ENCODE measurements at places on chromosomes 2 and 18.

DNA sequence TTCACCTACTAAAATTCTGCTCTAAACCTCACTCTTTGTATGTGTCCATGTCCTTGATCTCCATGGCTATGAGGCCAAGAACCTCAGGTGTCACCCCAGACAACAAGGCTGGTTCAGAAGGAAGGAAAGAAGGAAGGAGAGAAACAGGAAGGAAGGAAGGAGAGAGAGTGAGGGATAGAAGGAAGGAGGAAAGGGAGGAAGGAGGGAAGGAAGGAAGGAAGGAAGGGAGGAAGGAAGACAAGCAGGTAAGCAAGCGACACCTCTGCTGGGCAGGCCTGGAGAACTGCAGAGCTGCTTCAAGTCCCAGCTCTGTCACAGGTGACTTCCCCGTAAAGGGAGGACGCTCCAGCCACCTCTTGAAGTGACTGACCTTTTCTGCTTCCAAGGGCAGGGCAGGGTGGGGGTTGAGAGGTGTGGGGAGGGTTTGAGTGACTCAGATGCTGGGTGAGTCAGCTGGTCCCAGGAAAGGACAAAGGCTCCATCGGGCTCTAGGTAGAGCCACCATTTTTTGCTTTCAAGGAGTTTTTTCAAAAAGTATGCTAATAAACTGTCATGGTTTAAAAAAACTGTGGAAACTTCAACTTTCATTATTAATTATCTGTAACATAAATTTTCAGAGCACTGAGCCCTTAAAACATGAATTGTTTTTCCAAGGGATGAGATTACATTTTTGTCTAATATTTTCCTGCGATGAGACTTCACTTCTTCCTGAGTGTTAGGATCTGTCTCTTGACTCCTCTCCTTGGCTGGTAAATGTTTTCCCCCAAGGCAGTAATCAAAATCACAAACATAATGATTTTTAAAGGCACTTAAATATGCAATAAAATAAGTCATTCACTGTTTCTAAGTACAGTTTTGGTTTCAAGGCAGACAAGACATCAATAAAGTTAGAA lies 90.1 kb upstream of the L3MBTL4 start:
- no peak for DNase-seq

- no peak for DNase-seq
These were observed 193.4 kb downstream of the PARD3B start for GRCh38 chr2:204738721-204739120.

DNA sequence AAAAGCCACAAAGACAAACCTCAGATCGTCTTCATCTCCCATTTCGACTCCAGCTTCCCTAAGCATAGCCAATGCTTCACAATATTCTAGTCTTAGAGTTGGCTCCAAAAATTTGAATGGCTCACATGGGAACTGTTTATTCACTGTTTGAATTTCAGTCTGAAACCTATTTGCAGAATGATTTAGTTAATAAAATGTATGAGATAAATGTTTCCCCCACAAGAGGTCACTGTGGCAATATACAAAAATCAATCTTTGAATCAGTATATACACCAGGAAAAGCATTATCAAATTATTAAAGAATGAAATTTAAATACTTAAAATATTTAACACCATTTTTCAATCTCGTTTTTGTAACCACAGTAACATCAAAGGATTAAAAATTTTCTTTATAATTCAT lies 40.0 kb upstream of the MCM6 start:
- DNase-seq, result no peak

DNA sequence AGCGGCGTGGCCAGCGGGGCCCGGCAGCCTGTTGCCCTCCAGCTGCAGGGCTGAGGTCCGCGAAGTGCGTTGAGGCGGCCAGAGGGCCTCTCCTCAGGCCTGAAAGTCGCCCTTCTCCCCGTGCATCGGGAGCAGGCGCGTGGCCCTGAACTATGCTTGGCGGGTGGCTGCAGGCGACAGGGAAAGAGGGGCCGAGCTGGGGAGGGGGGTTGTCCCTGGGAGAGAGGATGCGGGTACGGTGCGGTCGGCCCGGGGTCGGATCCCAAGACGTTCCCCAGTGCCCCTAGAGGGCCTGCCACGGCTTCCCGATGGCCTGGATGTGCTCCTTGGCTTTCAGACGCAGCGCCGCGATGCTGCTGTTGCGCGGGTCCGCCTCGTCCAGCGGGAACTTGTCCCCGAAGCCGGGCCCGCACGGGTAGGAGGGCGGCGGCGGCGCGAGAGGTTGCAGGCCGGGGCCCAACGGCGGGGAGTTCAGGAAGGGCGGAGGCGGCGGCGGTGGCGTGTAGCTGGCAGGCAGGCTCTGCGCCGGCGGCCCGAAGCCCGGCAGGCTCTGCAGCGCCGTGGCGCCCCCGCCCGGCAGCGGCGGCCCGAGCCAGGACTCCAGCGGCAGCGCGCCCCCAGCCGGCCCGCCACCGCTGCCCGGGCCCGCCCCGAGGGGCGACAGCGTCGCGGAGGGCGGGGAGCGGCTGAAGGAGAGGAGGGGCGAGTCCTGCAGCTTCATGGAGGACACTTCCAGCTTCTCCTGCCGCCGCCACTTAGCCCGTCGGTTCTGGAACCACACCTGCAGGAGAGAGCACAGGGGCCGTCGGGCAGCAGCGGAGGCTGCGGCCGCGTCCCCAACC lies 4.3 kb downstream of the RAX start:
- no peak for DNase-seq

DNA sequence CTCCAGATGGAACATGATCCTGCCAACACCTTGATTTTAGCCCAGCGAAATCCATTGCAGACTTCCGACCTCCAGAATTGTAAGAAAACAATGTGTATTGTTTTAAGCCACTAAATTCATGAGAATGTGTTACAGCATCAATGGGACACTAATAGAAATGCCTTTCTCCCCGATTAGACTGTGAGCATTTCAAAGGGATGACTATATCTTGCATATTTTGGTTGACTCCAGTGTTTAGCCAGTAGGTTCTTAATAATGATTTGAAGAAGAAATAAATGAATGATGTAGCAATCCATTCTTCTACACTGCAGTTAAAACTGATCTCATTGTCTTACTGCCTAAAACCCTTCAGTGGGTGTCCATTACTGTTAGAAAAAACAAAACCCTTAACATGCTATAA lies 67.4 kb upstream of the ACVR1C start:
- no peak for DNase-seq

DNA sequence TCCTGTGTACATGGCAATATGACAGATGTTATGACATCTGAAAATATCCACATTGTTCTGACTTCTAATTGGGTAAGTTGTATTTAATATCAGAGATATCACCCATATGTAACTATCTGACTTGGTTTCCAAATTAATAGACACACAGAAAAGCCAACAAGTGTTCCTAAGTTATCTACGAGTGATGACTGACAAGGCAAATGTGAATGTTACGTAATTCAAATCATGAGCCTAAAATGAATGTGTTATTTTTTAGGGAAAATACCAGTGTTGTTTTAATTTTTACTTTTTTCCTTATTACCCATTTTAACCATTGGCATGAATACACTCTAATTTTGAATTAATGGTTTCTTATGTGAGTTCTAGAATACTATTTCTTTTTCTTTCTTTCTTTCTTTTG lies 15.8 kb upstream of the PNO1 start:
- DNase-seq, result no peak

DNA sequence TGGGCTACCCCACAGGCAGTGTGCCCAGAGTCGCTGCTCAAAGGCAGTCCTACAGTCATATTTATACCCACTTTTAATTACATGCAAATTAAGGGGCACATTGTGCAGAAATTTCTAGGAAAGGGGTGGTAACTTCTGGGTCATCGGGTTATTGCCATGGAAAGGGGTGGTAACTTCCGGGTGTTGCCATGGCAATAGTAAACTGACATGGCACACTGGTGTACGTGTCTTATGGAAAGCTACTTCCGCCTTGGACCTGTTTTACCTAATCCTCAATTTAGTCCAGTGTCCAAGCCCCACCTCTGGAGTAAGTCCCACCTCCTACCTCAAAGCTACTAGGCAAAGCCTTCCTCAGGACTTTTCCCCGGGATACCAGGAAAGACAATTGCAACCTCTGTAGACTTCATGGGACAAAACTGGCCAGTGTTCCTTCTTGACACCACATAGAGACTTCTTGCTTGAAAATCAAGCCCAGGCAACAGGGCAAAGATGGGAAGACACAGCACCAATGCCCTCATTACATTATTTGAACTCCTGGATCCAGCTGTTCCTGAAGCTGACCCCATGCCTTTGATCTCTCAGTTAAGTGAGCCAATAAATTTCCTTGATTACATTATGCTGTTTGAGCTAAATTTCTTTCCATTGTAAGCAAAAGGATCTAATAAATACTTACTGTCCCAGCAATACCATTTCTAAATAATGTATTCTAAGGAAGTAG lies 63.3 kb upstream of the AGAP1 start:
- no peak for DNase-seq
